ENCODE measurements at places on chromosomes 3 and 15. TPM values are rescaled to one million over a fixed set of nuclear protein-coding genes. Genes with fewer than 3 reads are reported as not detected.

The BOC gene
- total RNA-seq = 3.0 TPM

The CACNA1D gene
- total RNA-seq = 1.7 TPM

The SLC6A20 gene
- total RNA-seq = 0.14 TPM

The CNTN3 gene
- 0.24 TPM for total RNA-seq

DNA sequence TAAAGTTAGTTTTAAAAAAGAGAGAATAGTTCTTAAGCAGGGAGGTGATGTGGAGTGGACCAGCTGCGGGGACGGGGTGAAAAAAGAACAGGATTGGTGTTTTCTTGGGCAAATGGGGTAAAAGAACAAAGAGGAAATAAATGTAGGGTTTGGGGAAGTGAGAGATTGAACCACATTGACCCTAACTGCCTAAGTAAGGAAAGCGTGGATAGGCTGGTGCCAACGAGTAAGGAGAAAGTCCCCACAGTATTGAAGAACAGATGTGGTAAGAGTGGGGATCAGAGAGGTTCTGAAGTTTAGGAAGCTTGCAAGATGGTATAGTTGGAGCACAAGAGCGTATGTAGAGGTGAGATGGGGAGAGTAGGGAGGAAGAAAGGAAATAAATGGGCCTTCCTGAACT, 17.0 kb downstream of the IREB2 start:
- no peak for DNase-seq

DNA sequence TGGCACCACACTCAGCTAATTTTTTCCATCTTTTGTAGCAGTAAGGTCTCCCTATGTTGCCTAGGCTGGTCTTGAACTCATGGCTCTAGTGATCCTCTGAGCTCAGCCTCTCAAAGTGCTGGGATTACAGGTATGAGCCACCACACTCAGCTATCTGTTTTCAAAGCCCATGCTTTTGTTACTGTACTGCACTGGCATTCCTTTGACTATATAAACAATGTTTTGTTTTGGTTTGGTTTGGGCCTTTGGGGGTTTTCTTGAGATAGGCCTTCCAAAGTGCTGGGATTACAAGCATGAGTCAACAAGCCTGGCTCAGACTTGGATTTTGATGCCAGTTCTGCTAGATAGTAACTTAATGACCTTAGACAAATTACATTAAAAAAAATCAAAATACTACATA, 89.7 kb upstream of the GK5 start:
- peak; percentile 4 for DNase-seq

GRCh38 chr3:131026321-131027151, at the start of the genes ASTE1 and NEK11:
TSS of gene ASTE1 (minus strand) at chr3:131026825. CDS start at chr3:131025306, 1,519 bp downstream.
TSS of gene NEK11 (plus strand) at chr3:131026877. CDS start at chr3:131029709, 2,832 bp downstream.
- peak; percentile 92 for DNase-seq

DNA sequence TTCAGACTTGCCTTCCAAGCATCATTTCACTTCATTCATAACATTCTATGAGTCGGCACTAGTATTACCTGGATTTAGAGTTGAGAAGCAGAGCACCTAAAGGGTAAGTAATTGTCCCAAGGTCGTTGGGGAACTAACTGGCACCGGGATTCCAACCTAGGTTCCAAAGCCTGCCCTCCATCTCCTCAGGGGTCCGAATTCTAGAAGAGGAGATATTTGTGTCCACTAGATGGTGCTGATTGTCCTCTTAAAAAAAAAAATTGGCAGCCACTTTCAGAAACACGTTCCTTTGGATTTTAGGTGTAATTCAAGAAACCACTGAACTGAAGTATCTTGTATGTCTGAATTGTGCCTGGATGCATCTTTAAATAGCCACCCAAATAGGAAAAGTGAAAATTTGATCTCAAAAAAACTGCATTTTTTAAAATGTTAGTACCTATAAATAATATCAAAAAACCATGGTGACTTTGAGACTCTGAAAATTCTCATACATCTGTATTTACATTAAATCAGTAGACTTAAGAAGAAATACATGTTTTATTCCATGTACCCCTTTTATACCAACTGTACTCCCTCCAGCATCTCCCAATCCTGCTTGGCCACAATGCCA, 3.9 kb upstream of the FSIP1 start:
- DNase-seq = peak; percentile 93

- DNase-seq = no peak
Measured at GRCh38 chr3:170517242-170517945, 68.5 kb downstream of the SLC7A14 start.

GRCh38 chr15:73752806-73753193, 351 bp downstream of the INSYN1 start:
- DNase-seq = peak; percentile 70

- no peak for DNase-seq
Measured at GRCh38 chr3:185059766-185060165, 93.1 kb downstream of the C3orf70 start.

GRCh38 chr15:83356501-83357399, 72.3 kb upstream of the BNC1 start:
- DNase-seq = no peak

DNA sequence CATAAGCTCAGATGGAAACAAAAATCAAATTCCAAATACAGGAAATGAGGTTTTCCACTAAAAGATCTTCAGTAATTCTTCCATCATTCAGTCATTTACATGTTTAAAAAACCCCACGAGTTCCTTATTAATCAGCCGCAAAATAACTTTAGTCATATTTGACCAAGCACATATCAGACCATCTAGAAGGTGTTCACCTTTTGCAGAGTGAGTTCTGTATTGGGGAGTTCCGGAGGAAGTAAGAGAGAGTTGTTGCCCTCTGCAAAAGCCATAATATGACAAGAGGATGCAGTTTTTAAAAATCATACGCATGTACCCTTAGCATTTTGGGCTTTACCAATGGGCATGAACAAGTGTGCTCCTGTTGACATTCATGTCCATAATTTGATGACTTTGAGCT, 61.6 kb downstream of the CCR1 start:
- no peak for DNase-seq

DNA sequence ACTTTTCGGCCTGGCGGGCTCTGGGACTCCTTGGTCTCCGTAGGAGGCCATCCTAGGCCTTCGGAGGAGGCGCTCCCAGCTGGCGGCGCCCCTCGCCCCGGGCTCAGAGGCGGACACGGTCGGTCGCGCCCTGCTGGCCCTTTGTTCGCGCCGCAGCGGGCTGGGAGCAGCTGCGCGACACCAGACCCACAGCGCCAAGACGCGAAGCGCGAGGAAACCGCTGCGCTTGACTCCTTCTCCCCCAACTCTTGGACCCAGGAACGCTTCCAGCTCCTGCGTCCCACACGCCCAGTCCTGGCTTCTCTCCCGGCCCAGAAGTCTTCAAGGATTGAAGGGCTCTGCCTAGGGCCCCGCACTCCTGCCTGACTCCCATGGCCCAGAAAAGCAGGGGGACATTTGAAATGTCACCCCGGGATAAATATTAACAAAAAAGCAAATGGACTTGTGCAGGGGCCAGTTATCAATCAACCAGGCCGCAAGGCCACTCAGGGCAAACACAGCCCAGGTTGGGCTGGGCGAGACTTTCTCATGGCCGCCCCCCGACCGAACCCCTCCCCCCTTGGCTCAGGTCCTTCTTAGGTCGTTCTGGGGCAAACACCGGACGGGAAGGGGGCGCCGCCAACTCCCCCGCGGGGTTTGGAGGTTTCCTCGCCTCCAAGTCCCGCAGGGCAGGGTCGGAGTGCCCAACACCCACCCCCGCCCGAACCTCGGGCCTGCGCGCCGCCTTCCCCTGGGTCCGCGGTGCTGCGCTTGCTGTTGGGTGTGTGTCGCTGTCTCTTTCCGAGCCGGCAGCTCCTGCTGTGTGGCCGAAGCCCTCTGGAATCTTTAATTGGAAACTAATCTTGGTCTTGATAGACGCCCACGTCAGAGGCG, 5.1 kb downstream of the ONECUT1 start:
- DNase-seq = peak; percentile 46

DNA sequence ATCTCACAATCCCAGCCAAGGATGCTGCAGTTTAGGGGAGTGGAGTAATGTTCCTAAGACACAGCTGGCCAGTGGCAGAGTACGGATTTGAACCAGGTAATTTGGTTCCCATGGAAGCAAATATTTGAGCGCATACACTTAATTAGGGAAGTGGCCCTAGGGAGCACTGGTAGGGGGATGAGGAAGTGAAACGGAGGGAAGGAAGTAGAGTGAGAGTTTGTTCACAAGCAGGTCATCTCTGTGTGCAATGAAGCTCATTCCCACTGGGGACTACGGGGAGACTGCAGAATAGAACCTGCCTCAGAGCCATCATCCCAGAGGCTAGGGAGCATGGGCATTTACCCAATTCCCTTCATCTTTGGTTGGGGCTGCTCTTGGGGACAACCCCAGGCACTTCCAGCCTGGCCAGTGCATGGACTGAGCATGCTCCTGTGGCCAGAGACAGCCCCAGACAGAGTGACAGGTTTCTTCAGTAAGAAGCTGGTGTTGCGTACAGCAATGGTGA, 317.2 kb upstream of the PROK2 start:
- DNase-seq = no peak

DNA sequence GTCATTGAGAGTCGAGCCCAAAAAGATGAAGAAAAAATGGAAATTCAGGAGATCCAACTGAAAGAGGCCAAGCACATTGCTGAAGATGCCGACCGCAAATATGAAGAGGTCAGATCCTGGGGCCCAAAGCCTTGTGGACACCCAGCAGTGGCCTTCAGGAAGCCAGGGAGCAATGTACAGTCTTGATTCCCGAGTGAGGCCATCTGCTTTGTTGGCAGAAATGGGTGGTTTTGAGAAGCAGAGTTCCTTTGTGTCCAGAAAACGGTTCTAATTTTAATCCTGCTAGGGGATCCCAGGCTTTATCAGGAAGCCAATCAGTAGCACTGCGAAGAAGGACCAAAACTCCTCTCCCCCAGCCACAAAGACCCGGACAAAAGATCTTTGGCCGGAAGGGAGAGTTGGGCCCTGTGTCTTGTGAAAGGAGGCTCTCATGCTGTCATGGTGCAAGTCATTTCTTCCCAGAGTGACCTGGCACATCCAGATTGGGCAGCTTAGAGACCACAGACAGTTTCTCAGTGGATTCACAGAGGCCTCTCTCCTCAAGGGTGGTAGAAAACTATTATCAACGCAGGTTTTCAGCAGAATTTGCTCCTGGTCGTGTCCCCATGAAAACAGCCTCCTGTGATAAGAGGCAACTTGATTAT, 17.1 kb downstream of the TPM1 start:
- DNase-seq = no peak

DNA sequence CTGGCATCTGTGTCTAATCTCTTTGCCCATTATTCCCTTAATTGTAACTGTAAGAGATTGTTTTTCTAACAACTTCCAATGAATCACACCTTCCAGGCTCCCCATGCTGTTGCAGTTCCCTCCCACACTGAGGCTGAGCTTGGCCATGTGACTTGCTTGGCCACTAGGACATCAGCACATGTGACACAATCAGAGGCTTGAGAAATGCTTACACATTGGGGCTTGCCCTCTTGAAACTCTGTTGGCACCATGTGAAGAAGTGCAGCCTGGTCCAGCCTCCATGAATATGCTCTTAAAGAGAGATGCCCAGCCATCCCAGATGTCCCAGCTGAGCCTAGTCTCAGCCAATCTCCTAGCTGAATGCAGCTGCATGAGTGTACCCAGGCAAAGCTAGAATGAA, 326.8 kb upstream of the SOX2 start:
- DNase-seq = no peak

DNA sequence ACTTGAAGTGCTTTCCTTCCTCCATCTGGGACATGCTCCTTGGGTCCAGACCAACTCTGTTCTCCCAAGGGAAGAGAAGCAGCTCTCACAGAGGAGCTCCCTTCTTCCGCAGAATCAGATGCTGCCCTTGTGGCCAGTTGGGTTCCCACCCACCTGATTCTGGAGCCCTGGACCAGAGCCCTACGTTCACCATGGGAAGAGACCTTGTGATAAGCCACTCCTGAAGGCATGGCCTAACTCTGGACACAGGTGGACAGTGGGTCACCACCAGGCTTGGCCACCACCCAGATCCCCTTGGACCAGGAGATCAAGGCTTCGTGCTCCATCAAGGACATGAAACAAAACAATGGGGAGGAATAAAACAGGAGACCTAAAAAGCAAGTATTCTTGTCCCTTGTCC, 172.2 kb downstream of the RPLP1 start:
- no peak for DNase-seq

DNA sequence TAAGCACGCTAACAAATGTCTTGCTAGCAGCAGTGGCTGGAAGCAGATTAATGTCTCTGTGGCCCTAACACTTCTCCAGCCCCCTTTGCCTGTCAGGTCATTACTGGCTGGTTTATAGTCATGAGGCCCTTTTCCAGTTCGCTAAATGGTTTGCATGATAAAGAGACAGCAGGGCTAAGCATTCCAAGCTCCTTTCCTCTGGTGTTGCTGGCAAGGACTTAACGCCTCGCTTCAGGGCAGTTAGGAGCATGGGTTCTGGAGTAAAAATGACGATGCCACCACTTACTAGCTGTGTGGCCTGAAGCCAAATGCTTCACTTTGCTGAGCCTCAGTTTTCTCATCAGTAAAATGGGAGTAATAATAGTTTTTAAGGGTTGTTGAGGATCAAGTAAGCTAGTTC, 185.9 kb downstream of the MEGF11 start:
- peak; percentile 93 for DNase-seq

DNA sequence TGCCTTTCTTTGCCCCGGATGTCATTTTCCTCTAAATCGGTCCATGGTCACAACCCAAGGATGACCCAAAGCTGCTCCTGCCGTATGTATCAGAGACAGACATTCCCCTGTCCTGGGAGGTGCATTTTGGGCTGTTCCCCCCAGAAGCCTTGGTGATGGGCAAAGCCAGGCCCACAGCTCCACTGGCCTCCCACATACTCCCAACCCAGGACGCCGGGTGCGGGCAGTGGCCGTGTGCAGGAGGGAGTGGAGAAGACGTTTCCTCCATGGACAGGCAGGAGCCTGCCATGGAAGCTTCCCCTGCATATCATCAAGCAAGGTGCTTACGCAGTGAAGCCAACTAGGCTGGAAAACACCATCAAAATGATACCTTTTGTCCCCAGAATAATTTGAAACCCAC, 175.0 kb downstream of the ATP10A start:
- no peak for DNase-seq

- no peak for DNase-seq
Measured at GRCh38 chr15:62060896-62061280, 641 bp upstream of the VPS13C start.

DNA sequence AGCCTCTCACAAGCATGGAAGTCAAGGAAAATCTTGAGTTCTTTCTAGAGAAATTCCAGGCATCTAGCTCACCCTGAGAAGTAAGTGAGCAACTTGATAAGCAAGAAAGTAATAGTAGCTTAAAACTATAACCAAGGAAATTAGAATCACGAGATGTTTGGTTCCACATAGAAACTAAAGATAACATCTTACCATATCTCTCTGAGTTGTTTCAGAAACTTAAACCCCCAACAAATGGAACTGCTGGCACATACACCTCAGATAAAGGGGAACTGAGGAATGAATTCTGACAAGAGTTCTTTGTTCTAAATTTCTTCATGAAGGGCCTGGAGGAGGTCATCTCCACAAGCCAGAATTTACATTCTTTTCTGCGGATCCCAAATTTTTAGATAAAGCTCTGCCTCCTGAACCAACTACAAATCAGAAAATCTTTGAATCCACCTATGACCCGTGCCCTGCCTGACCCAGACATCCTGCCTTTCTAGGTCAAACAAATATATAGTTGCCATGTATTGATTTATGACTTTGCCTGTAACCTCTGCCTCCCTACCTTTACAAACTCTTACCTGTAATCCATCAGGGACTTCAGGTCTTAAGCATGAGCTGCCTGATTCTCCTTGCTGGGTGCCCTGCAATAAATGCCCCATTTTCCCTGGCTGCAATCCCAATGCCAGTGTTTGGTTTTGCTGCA, 26.4 kb upstream of the ABHD17C start:
- DNase-seq = no peak

- no peak for DNase-seq
Measured at GRCh38 chr3:58965865-58966264, 84.0 kb downstream of the CFAP20DC start.

Measured in GM23338 (cell line).